Stimulated activated CD8-positive, alpha-beta memory T cell treated with anti-CD3 and anti-CD28 coated beads, Interleukin-4, amount 100 ng/mL, for 48 hours (primary cell): ENCODE measurements at places on chromosomes 16 and 17.

GRCh38 chr17:57980522-57980921, 7.5 kb downstream of the VEZF1 start:
- no peak for DNase-seq

- no peak for DNase-seq
These were observed 2.8 kb downstream of the SF3B3 start for GRCh38 chr16:70526403-70526802.

DNA sequence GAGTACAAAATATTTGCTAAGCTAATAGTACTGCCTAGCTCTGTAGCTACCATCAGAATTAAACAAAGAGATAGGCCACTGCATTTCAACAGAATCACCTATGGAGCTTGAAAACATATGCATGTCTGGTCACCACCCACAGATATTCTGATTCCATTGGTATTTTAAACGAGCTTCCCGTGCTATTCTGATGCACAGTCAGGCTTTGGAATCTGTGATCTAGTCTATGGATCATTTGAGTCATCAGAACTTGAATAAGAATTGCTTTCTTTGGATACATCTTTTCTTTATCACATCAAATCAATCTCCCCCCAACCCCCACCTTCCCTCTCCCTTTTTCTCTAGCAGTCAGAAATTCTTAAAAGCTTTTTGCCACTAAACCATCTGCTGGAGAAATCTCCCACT, 124.7 kb downstream of the NPIPB5 start:
- DNase-seq: no peak

DNA sequence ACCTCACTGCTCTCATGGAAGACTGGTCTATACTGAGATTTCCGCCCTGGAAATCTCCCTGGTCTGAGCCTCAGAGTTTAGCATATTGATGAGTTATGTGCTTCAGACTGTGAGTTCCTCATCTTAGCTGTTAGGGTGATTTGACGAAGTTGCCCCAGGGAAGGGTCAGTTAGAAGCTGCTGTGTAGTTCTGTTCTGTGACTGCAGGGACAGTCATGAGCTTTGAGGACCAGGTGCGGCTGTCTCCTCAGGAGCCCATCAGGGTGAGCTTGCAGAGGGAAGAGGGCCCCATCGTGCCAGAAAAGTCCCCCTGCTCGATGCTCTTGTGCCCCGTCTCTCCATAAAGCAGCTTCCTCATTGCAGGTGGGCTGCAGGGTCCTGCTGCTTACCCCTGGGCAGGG, 28.3 kb upstream of the IL17C start:
- no peak for DNase-seq
